ENCODE measurements at places on chromosomes 4 and X.

GRCh38 chr4:25172961-25173915 is 13.0 kb upstream of the SEPSECS start:
- DNase-seq, result no peak

- no peak for DNase-seq
Measured at GRCh38 chrX:111071542-111072277, 24.3 kb upstream of the PAK3 start.

DNA sequence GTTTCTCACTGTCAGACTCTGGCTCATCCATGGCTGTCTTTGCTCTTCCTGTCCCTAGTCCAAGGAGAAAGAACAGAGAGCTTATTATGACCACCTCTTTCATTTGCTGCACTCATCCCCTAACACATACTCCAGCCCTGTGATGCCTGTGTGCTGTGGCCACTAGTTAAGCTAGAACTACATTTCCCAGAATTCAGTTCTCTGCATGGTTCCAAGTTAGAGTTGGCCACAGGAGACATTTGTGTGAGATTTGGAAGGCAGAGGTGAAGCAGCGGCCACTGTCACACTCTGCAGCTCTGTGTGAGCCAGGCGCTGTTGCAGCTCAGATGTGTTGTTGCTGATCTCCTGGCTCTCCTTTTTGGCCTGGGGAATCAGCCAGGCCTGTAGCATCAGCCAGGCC is 188.2 kb upstream of the ATP6AP2 start:
- no peak for DNase-seq

DNA sequence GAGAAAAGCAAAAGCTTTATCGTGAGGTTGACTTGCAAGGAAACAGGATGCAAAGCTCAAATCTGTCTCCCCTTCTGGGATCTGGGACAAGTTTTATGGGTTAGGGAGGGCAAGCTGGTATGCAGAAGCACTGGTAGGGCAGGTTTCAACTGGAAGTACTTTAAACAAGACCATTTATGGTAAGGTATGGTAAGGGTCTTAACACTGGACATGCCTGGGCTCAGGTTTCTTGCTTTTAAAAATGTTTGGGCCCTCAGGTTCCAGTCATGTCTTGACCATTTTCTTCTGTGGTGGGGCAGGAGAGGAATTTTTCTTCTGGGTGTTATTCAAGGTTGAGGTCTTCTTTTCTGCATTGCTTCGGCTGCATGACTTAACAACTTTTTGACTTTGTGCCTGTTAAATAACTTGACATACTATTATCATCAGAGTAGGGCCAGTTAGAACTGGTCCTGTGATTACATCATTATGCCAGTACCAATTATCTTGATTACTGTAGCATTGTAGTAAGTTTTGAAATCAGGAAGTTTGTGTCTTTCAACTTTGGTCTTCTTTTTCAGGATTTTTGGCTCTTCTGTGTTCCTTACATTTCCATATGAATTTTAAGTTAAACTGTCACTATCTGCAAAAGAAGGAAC is 33.7 kb downstream of the CD38 start:
- no peak for DNase-seq

DNA sequence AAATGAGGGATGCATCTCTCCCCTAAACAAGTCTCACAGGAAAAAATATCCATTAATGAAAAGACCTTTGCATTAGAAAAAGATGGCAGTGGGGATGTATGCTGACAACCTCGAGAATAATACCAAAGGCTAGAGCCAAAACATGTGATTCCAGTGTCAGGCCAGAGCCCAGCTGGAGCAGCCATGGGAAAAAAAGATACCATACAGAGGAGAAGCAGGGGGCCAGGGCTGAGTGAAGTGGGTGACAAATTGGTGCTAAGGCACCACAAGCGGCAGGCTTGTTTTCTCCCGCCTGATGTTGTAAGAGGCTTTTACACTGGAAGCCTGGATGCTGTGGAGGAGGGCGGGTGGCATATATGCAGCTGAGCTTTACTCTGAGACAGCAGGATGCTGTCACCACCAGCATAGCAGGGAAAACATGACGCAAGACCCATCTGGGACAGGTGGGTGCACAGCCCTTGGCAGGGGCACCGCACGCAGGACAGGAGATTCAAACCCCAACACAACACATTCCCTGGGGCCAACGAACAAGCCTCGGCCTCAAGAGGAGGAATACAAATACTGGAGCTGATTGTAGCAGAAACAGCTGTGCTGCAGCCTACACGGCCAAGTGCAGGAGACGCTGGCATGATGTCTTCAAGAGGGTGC is 91.9 kb downstream of the TSPAN5 start:
- DNase-seq, result no peak

DNA sequence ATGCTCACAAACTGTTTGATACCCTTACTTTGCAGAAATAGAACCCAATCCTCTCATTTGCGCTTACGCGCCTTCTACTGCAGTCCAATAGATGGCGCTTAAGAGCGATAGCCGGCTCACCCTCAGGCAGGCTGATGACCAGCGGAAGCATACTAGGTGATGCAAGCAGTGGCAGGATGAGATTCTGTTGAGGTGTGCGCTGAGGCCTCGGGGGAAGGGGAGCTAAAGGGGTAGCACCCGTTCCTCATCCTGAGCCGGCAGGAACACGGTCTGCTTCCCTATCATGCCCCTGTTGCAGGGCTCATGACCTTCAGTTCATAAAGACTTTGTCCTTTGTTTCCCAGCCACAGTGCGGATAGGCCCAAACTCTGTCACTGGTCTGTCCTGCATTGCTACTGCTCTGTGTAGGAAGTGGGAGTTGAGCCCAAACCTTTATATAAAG is 628.9 kb downstream of the TLL1 start:
- DNase-seq, result no peak

DNA sequence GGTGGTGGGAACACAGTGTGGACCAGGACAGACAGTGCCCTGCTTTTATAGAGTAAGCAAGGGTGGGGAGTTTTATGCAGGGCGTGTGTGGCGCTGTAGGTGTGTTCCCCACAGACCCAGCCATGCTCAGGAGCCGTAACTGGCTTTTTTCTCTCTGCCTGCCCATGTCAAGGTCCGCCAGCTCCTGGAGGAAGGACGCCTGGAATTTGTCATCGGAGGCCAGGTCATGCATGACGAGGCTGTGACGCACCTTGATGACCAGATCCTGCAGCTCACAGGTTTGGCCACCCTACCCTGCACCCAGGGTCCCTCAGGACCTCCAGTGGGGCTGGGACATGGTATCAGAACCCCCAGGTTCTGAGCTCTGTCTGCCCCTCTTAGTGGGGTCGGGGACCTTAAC is 3.2 kb downstream of the MAN2B2 start:
- no peak for DNase-seq

DNA sequence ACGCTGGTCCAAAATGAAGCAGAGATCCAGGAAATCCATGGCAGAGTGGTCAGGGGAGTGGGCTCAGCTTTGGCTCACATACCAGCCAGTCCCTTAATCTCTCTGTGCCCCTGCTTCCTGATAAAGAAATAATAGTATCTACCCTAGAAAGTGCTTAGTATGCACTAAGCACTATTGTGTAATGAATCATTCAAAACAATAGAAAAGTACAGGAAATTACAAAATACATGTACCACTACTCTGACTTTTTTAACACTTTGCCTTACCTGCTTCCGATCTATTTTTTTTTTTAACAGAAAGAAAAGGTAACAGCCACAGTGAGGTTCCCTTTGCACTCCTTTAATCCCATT is 49.9 kb downstream of the TBC1D9 start:
- DNase-seq, result no peak

GRCh38 chr4:38667085-38667893 is 3.3 kb downstream of the KLF3 start:
- DNase-seq, result peak; percentile 62

GRCh38 chr4:173527103-173527891 is 2.7 kb downstream of the HAND2 start:
- DNase-seq, result no peak

- DNase-seq, result no peak
Measured at GRCh38 chr4:159367781-159368080, 264.9 kb downstream of the RAPGEF2 start.

DNA sequence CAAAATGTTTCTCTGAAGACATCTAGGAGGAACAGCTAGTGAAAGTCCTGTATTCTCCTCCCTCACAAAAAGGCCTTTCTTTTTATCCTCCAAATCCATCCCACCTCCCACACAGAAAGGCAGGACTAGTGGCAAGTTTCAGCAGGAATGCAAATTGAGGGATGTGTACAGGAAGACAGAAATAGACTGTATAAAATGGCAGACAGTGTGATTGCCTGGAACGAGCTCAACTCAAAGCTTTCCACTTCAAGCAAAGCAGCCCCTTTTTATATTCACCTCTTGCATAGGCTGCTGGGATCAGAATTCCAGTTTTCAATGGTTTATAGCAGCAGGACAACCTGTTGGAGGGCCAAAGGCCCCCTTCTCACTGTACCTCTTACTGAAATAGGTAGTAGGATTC is 57.5 kb downstream of the DCX start:
- DNase-seq, result no peak
